CD4-positive, alpha-beta T cell treated with Interleukin-21 for 1 hour (primary cell): ENCODE measurements at places on chromosomes 2 and 18.

- no peak for DNase-seq
Observed at GRCh38 chr2:38190542-38191218, 114.7 kb upstream of the CYP1B1 start.

DNA sequence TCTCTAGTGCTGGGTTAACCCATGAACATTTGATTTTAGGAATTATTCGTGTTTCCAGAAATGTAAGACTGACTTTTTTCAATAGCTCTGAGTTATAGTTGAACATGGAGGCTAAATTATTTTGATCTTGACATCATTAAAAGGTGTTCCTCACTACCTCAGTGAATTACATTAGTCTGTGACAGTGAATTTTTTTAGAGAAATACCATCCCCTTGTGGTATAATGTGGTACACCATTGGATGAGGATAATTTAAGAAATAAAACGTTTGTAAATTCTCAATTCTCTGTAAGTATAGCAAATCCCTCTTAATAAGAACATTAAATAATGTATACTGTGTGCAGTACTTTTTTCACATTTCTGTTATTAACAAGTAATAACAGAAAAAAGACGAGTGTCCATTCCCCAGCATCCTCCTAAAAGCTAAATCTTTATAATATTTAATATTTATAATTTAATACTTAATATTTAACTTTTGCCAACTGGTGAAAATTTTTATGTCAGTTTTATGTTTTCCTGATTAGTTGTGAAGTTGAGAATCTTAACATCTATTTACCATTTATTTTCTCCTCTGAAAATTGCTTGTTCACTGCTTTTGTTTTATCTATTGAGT is 70.3 kb upstream of the CWC22 start:
- no peak for DNase-seq

DNA sequence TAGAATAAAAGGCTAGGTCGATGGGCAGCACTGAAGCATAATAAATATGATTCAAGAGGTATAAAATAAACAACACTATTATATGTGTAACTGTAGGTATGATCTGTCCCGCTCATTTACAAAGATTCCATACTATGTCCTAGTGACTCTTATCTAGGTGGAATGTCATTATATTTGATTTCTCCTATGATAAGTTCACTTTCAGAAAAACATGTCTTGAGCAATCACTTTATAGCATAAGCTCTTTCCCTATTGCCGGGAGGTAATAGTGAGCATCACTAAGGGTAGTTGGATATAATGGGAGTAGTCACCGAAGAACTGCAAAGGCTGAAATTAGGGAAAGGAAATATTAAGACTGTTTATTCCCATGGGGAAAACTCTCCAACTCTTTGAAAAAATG is 330.3 kb upstream of the THUMPD2 start:
- DNase-seq, result no peak

- no peak for DNase-seq
Observed at GRCh38 chr2:104857262-104858005, 3.5 kb downstream of the POU3F3 start.

- no peak for DNase-seq
Observed at GRCh38 chr2:11676640-11677039, 6.6 kb upstream of the NTSR2 start.

DNA sequence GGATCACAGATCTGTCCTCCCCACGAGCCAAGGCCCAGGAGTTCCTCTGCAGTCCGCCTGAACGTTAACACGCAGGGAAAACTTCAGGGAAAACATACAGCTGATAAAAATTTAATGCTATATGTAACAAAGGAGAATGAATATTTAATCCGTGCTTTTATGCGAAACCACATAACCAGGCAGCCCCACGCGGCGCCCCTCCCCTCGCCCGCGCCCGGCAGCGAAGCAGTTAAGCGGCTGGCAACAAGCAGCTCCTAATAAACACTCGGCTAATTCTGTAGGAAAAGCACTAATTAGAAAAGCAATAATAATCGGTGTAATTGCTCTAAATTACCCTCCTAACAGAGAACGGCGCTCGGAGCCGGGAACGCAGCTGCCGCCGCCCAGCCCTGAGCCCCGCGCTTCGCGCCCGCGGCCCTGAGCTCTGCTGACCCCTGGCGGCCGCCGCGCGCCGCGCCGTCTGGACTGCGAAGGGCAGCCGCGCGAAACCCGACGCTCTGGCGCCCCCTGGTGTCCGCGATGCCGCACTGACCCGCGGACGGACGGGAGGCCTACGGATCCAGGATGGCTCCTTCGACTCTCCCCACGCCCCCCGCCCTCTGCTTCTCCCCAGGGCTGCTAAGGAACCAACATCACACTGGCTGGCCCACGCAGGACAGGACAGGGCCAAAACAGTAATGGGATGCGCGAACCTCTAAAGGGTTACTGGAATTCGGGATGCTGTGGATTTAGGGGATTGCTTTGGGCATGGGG is 181.4 kb downstream of the SMAD2 start:
- DNase-seq, result peak; percentile 79

- no peak for DNase-seq
Observed at GRCh38 chr2:158969715-158970240, 1.3 kb downstream of the TANC1 start.

DNA sequence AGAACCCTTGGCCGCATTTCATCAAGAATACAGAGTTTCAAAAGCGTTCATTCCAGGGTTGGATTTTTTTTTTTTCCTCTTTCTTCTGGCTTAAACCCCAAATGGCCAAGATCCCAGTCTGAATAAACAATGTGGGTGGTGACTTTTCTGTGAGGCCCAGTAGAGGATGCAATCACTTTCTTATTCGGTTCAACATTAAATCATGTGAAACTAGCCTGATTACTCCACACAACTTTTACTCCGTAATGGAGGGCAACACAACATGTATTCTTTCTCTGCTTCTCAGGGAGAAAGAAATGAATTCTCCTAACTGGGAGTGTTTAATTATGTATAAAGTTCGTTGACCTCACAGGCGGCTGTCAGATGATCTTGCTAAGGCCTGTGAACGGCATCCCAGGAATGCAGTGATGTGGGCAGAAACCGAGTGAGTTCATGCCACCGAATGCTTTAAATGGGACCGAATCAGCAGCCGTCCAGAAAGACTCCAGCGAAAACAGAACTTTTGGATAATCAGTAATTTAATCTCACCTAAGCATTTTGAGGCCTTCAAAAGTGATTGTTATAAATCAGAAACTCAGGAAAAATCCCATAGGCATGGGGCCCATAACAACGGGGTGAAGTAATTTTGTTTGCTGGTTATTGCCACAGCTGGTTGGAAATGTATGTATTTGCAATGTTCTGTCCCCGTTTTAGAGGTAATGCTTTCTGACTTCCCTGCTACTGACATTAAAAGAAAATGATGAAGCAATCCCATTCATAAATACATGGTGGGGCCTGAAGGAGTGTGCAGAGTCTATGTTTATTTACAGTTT is 81.5 kb downstream of the BCL2 start:
- no peak for DNase-seq

- DNase-seq, result no peak
Observed at GRCh38 chr18:73613706-73614340, 533.8 kb downstream of the FBXO15 start.

- DNase-seq, result no peak
Observed at GRCh38 chr2:207635468-207636200, 10.4 kb upstream of the METTL21A start.

GRCh38 chr18:14945984-14946383 is 198.0 kb downstream of the ANKRD30B start:
- no peak for DNase-seq
